Peyer's patch (tissue), 4 donors: ENCODE measurements at places on chromosomes 11 and 22. TPM values are rescaled to one million over a fixed set of nuclear protein-coding genes. Genes with fewer than 3 reads are reported as not detected.

Gene RNF26
- total RNA-seq = 23.4 TPM

Gene C11orf86
- 439 TPM for total RNA-seq

Gene ALDH3B2
- total RNA-seq = not detected

Gene APOBEC3F
- 1.2 TPM for total RNA-seq

DNA sequence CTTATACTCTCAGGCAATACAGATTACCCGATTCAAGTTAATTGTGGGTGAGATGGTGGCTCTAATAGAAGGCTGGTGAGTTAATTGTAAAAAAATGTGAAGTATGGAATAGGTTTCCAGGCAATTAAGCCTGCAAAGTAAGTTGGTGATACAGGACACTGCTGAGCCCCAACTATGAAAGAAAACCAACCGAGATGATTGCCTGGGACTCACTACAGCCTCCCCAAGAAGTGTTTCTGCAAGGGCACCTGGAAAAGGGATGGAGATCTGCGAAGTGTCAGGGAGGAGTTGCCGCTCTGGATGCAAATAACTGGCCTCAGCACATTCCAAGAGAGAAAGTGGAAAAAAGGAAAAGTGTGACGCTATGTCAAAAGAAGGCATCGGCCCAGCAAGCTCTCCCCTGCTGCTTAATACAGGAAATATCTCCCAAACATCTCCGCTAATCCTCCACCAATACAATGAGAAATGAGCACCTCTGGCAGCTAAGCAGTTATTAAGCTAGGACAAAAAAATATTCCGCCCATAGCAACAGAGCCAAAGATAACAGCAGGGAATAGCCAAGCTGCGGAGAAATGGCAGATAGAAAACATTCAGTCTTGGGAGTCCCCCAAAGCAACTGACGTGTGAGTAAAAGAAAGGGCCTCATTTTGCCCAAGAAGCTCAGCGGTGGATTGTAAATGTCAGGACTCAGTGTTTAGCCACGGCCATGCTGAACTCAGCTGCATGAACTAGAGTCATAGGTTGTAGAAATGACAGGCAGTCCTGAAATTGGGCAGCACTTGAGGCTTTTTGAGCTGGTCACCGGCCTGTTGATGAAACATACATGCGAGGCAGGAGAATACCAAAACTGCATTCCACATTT lies 133.7 kb downstream of the SNX19 start:
- no peak overlapping the region for H3K27ac ChIP-seq
- no peak overlapping the region for H3K4me3 ChIP-seq
- no peaks in the 10 kb centered on the region for H3K36me3 ChIP-seq
- no peak for DNase-seq

DNA sequence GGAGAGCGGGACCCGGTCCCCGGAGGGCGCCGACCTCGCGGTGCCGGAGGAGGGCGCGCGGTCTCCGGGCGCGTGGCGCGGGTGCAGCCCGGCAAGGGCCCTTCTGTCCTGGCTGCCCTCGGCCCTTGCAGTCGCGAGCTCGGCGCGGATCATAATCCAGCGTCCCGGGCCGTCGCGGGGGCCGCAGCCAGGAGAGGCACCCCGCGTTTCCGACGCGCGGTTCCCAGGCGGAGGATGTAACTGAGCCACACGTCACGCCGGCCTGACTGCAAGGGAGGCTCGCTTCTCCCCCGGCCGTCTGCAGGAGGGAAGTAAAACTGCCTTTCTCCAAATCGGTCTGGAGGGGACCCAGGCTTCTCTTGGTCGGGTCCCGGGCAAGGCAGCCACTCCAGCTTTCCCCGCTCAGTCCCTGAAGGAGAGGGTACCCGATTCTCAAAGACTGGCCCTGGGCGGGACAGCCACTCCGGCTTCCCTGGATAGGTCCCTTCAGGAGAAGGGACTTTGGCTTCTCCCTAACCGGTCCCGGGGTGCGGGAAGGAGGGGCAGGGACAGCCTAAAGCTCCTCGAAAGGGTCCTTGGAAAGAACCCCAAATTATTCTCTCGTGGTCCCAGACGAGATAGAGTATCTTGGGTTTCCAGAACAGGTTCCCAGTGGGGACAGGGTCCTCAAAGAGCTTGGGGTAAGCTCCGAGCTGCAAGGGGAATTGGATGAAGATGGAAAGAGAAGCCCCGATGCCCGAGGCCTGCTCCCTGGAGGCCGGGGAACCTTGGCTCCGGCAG lies 836 bp downstream of the SPON1 start:
- H3K4me1 ChIP-seq = peaks cover 6% of the 10 kb centered on the region
- peak overlapping the region; percentile 64 for H3K4me3 ChIP-seq
- no peaks in the 10 kb centered on the region for H3K27me3 ChIP-seq
- no peaks in the 10 kb centered on the region for H3K36me3 ChIP-seq
- H3K27ac ChIP-seq = peak overlapping the region; percentile 88

GRCh38 chr11:1468002-1468401 lies 18.6 kb downstream of the MOB2 start:
- H3K4me1 ChIP-seq = no peaks in the 10 kb centered on the region
- no peak for DNase-seq
- H3K27ac ChIP-seq = no peak overlapping the region
- no peak overlapping the region for H3K4me3 ChIP-seq

GRCh38 chr11:132028380-132029240 lies 658.2 kb downstream of the NTM start:
- DNase-seq = peak; percentile 70
- no peaks in the 10 kb centered on the region for H3K4me1 ChIP-seq
- no peak overlapping the region for H3K27ac ChIP-seq
- H3K27me3 ChIP-seq = no peaks in the 10 kb centered on the region
- H3K36me3 ChIP-seq = no peaks in the 10 kb centered on the region

GRCh38 chr11:82315093-82315492 lies 418.6 kb downstream of the FAM181B start:
- H3K4me1 ChIP-seq = no peaks in the 10 kb centered on the region
- H3K4me3 ChIP-seq = no peak overlapping the region
- no peak overlapping the region for H3K27ac ChIP-seq

- H3K36me3 ChIP-seq = no peaks in the 10 kb centered on the region
- H3K27me3 ChIP-seq = no peaks in the 10 kb centered on the region
- H3K27ac ChIP-seq = peak overlapping the region; percentile 61
Measured at GRCh38 chr11:118227865-118228785, 3.3 kb upstream of the JAML start.

DNA sequence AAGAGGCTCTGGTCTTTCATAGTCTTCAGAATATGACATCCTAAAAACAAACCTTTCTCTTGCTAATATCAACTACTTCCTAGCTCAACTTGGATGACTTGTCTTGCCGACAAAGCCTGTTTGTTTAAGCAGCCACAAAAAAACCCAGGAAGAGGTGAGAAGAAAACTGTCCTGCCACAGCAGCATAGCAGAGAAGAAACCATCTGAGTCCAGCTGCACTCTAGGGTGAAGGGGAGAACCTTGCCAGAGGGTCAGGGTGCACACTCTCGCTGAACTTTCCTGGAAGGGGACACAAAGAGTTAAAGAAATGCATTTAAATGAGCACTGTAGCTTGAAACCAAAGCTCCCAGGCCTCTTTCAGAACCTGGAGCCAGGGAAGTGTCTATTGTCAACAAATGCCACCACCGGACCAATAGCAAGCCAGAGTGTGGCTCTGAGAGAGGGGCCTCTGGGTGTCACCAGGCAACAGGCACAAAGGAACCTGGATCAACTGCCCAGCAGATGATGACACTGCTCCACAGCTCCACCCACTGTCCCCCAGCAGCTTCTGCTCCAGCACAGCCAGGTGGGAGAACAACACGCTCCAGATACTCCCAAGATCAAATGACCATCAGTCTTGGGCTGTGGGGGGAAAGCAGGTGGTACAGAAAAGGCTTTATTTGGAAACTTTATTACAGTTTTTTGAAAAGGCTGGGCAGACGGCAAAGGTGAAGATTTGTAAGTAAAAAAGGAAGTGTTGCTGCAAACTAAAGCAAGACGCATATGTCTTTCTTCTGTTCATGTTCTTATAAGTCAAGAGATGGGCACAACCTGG lies 105.7 kb downstream of the RASSF10 start:
- no peaks in the 10 kb centered on the region for H3K4me1 ChIP-seq
- no peaks in the 10 kb centered on the region for H3K36me3 ChIP-seq
- no peak overlapping the region for H3K4me3 ChIP-seq
- DNase-seq = no peak

GRCh38 chr11:66529069-66529468 lies 16.8 kb downstream of the ZDHHC24 start:
- no peak overlapping the region for H3K27ac ChIP-seq
- no peaks in the 10 kb centered on the region for H3K4me1 ChIP-seq
- no peak overlapping the region for H3K4me3 ChIP-seq
